ENCODE measurements at places on chromosomes 7 and 10.

DNA sequence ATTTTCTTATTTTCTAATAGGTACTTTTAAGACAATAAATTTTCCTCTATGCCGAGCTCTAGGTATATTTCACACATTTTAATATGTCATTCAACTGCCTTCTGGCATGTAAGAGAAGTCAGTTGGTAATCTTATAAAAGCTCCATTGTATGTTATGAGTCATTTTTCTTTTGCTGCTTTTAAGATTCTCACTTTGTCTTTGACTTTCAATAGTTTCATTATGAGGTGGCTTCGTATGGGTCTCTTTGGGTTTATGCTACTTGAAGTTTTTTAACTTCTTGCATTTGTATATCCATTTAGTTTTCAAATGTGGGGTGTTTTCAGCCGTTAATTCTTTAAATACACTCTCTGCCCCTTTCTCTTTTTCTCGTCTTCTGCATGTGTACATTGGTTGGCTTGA, 80.5 kb downstream of the ABCA13 start:
- no peak for DNase-seq

DNA sequence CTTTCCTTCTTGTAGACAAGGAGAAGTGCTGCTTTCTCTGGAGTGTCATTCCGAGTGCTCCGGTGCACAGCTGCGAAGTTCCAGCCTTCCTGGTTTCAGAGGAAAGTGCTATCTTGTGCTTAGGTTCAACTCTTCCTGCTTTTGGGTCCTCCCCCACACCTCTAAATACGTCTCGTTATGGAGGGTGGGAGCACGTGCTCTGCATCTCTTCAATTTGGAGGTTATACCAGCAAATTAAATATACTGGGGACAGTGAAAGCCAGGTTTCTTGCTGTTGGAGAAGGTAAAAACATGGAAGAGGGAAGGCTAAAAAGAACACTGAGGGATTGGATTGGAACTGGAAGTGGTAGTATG, 2.4 kb upstream of the ESYT2 start:
- no peak for DNase-seq

- no peak for DNase-seq
Measured at GRCh38 chr10:35626971-35627507, 15.1 kb downstream of the FZD8 start.

- DNase-seq, result no peak
Measured at GRCh38 chr10:106083572-106083971, 1080.9 kb downstream of the SORCS1 start.

DNA sequence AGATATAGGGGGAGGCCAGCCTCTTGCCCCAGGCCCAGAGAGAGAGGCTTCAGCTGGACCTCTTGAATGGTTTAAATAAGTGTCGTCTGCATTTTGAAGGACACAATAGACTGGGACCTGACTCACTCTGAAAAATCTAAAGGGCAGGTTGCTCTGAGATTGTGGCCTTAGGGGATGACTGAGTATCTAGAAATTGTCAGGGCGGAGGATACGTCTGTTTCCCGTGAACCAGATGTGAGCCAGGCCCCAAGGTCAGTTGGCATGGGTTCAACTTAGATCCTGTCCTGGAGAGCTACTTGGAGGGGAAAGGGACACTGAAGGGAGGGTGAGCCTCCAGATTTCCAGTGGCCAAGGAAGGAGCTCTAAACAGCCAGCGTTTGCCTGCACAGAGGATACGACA, 110.2 kb downstream of the CHN2 start:
- no peak for DNase-seq

DNA sequence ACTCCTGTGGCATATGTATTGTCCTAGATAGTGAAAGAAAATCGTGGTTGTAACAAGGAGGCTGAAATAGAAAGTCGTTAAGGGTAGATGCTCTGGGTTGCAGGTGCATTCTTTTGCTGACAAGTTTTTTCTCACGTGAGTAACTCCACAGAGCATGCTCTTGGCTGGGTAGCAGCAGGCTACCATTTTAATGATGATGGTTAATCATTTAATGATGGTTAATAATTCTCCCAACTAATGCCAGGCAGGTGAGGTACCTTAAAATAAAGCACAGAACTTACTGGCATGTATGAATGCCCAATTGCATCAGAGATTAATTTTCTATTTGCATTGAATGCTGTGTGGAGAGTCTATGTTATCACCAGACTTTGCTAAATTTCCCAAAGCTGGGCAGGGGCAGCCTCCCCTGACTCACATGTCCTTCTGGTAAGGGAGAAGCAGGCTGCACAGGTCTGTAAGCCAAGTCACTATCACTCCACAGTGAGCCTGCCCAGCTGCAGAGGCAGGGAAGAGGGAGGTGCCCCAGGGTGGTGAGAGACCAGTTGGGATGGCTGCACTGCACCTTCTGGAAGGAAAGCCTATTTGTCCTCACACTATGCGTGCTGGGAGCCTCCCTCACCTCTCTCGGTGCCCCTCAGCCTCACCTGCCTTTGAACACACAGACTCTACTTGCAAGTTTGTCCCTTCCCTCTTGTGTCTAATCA, 287.0 kb upstream of the IGFBP3 start:
- DNase-seq, result no peak

- DNase-seq, result no peak
Measured at GRCh38 chr10:31619531-31620061, 300.6 kb downstream of the ZEB1 start.

- DNase-seq, result no peak
Measured at GRCh38 chr10:62934258-62934657, 118.1 kb upstream of the EGR2 start.

DNA sequence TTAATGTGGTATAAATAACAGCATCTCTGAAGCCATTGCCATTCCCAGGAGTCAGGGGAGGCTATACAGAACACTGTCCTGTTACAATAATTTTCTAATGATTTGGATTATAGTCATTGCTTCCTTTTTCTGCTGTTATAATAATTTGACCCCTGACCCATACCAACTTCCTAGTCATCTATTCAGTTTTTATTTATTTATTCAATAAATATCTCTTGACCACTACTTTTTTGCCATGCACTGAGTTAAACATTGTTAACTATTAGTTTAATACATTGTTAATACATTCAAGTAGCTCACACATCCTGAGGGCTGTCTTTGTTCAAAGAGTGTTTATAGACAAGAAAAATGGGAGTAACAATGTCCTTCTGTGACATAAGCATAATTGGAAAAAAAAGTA, 235.5 kb upstream of the MEOX2 start:
- DNase-seq, result no peak
